CD8-positive, alpha-beta T cell (primary cell): ENCODE measurements at places on chromosomes 3 and 15.

- no peak for DNase-seq
Measured at GRCh38 chr3:13249664-13250390, 170.3 kb downstream of the NUP210 start.

- DNase-seq = no peak
Measured at GRCh38 chr3:38114875-38115644, 21.9 kb downstream of the ACAA1 start.

- no peak for DNase-seq
Measured at GRCh38 chr3:187567661-187568121, 102.5 kb downstream of the SST start.

DNA sequence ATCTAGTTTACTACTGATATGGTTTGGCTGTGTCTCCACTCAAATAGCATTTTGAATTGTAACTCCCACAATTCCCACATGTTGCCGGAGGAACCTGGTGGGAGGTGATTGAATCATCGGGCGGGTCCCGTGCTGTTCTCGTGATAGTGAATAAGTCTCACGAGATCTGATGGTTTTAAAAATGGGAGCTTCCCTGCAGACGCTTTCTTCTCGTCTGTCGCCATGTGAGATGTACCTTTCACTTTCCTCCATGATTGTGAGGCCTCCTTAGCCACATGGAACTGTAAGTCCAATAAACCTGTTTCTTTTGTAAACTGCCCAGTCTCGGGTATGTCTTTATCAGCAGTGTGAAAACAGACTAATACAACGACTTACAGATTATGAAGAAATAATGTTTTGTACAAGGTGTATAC is 35.6 kb upstream of the PYDC2 start:
- DNase-seq = no peak
